ENCODE measurements at places on chromosomes 3 and 15. TPM values are rescaled to one million over a fixed set of nuclear protein-coding genes. Genes with fewer than 3 reads are reported as not detected.

Gene ERC2
- total RNA-seq: not detected

- no peak for DNase-seq
- no peak overlapping the region for H3K27ac ChIP-seq
- H3K4me1 ChIP-seq: no peaks in the 10 kb centered on the region
- no peaks in the 10 kb centered on the region for H3K27me3 ChIP-seq
- no peak overlapping the region for H3K4me3 ChIP-seq
Observed at GRCh38 chr3:11735638-11736037, 91.9 kb upstream of the VGLL4 start.

- H3K27me3 ChIP-seq: peaks cover 10% of the 10 kb centered on the region
- DNase-seq: no peak
- H3K4me3 ChIP-seq: no peak overlapping the region
- no peak overlapping the region for H3K27ac ChIP-seq
- H3K36me3 ChIP-seq: no peaks in the 10 kb centered on the region
Observed at GRCh38 chr3:151351219-151351618, 21.9 kb upstream of the P2RY13 start.

- H3K4me1 ChIP-seq: no peaks in the 10 kb centered on the region
- H3K27me3 ChIP-seq: peaks cover 61% of the 10 kb centered on the region
- DNase-seq: no peak
- H3K4me3 ChIP-seq: no peak overlapping the region
Observed at GRCh38 chr15:96346409-96346970, 16.0 kb downstream of the NR2F2 start.

- H3K4me1 ChIP-seq: no peaks in the 10 kb centered on the region
- no peak overlapping the region for H3K27ac ChIP-seq
- no peaks in the 10 kb centered on the region for H3K36me3 ChIP-seq
- no peak overlapping the region for H3K4me3 ChIP-seq
Observed at GRCh38 chr3:78204977-78205376, 1165.1 kb downstream of the ROBO2 start.

GRCh38 chr3:81884791-81885190 lies 123.3 kb upstream of the GBE1 start:
- no peak overlapping the region for H3K4me3 ChIP-seq
- H3K4me1 ChIP-seq: no peaks in the 10 kb centered on the region
- H3K36me3 ChIP-seq: no peaks in the 10 kb centered on the region
- no peak overlapping the region for H3K27ac ChIP-seq
- no peak for DNase-seq
- no peaks in the 10 kb centered on the region for H3K27me3 ChIP-seq

- no peak for DNase-seq
- no peaks in the 10 kb centered on the region for H3K4me1 ChIP-seq
- H3K27ac ChIP-seq: no peak overlapping the region
- H3K36me3 ChIP-seq: no peaks in the 10 kb centered on the region
Observed at GRCh38 chr15:96582473-96582872, 252.0 kb downstream of the NR2F2 start.

GRCh38 chr3:99950921-99951320 lies 133.3 kb downstream of the CMSS1 start:
- H3K27ac ChIP-seq: no peak overlapping the region
- H3K36me3 ChIP-seq: no peaks in the 10 kb centered on the region
- no peaks in the 10 kb centered on the region for H3K27me3 ChIP-seq

DNA sequence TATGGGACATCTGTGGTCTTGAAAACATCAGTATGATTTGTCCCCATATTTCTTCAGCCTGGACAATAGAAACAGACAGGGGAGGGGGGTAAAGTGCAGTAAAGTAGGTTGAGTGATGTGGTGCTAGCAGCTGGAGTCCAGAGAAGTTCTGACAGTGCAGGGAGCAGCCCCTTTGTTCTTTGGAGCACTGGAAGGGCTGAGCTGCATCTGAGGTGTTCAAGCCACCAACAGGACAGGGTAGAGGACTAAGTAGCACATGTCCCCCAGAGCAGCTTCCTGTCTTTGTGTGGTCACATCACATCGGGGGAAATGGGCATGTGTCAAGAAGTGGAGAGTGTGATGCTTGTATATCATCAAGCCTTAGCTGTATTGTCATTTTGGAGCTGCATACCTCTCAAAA lies 12.1 kb downstream of the MRPS22 start:
- no peaks in the 10 kb centered on the region for H3K4me1 ChIP-seq
- H3K27ac ChIP-seq: no peak overlapping the region
- peaks cover 98% of the 10 kb centered on the region for H3K36me3 ChIP-seq

GRCh38 chr15:67011617-67012005 lies 53.8 kb upstream of the SMAD3 start:
- no peaks in the 10 kb centered on the region for H3K36me3 ChIP-seq
- H3K4me1 ChIP-seq: no peaks in the 10 kb centered on the region
- H3K27ac ChIP-seq: no peak overlapping the region
- DNase-seq: no peak

GRCh38 chr3:77919244-77919643 lies 879.3 kb downstream of the ROBO2 start:
- H3K27me3 ChIP-seq: no peaks in the 10 kb centered on the region
- no peak for DNase-seq
- H3K4me1 ChIP-seq: no peaks in the 10 kb centered on the region
- H3K36me3 ChIP-seq: no peaks in the 10 kb centered on the region
- H3K4me3 ChIP-seq: no peak overlapping the region

Gene SLC38A3
- total RNA-seq: not detected

Gene SELENOS
- total RNA-seq: 32.3 TPM

Gene SIAH2
- total RNA-seq: 61.4 TPM

- no peak for DNase-seq
- no peaks in the 10 kb centered on the region for H3K36me3 ChIP-seq
- H3K4me1 ChIP-seq: no peaks in the 10 kb centered on the region
- no peaks in the 10 kb centered on the region for H3K27me3 ChIP-seq
- H3K27ac ChIP-seq: no peak overlapping the region
Observed at GRCh38 chr15:38810686-38811085, 246.1 kb upstream of the RASGRP1 start.

DNA sequence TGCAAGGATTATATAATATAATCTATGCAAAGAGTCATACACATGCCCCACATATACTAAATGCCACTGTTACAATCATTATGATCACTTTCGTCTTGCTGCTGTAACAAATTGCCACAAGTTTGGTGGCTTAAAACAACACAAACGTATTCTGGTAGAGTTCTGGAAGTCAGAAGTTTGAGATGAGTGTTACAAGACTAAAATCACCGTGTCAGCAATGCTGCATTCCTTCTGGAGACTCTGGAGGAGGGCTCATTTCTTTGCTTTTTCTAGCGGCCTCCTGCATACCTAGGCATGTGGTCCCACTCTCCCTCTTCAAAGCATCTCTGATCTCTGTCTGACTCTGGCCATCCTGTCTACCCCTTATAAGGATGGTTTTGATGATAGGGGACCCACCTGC lies 1.4 kb upstream of the CCDC174 start:
- peaks cover 8% of the 10 kb centered on the region for H3K36me3 ChIP-seq
- H3K4me3 ChIP-seq: peak overlapping the region; percentile 58
- H3K27me3 ChIP-seq: no peaks in the 10 kb centered on the region
- H3K27ac ChIP-seq: no peak overlapping the region

Gene ITIH1
- total RNA-seq: not detected

Gene ZMAT3
- 18.1 TPM for total RNA-seq

DNA sequence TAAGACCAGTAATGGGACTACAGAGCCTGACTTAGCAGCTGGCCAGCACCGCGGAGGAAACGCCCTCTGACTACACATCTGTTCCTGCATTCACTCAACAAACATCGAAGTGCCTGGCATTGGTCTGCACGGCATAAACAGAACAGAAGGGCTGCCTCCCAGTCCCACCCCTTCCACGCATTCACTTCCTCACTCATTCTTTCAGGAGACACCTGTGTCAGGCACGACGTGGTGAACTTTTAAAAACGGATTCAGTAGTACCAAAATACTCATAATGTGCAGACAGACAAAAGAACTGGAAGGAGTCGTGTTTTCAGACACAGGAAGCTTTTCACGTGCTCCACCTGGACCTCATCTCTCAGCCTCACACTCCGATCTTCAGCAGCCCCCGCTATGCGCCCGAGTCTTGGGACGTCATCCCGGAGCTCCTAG lies 123.3 kb downstream of the XXYLT1 start:
- H3K4me3 ChIP-seq: peak overlapping the region; percentile 82
- peaks cover 36% of the 10 kb centered on the region for H3K4me1 ChIP-seq
- H3K36me3 ChIP-seq: no peaks in the 10 kb centered on the region
- peak; percentile 88 for DNase-seq

DNA sequence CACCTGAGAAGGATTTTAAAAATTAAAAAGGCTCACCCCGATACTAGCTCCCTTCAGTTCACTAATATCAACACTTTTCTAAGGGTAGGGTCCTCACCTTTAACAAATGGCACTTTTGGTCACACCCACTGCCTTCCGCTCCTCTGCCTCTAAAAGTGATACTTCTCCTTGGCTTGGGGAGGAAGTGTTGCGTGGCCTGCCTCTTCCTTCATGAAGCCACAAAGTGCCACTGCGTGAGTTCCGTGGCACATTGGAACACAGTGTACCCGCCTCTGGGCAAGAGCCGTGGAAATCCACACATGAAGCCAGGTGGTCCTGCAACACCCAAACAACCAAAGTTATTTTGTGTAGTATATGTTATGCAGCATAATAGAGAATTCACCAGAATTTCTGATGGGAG lies 3.9 kb downstream of the B4GALT4 start:
- DNase-seq: no peak
- H3K4me3 ChIP-seq: no peak overlapping the region
- H3K27ac ChIP-seq: no peak overlapping the region
- H3K4me1 ChIP-seq: peaks cover 39% of the 10 kb centered on the region

DNA sequence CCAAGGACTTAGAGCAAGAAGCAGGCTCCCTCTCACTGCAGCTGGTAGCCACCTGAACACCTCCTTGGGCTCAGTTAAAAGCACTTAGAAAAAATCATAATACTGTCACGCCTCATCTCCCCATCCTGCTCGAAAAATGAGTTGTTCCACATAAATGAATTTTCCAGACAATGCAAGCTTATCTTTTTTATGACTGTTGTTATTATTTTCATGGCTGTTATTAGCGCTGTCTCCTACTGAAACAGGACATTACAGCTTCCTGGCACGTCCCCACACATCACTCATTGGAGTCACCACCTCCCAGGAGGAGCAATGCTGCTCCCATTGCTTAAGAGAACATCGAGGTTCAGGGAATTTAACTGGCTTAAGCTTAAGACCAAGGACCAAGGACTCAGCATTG lies 26.5 kb downstream of the CCDC33 start:
- no peaks in the 10 kb centered on the region for H3K36me3 ChIP-seq
- no peak for DNase-seq
- no peak overlapping the region for H3K4me3 ChIP-seq
- no peak overlapping the region for H3K27ac ChIP-seq
- H3K4me1 ChIP-seq: no peaks in the 10 kb centered on the region
- H3K27me3 ChIP-seq: peaks cover 4% of the 10 kb centered on the region

- no peak for DNase-seq
- H3K4me1 ChIP-seq: no peaks in the 10 kb centered on the region
- no peak overlapping the region for H3K27ac ChIP-seq
- no peak overlapping the region for H3K4me3 ChIP-seq
Observed at GRCh38 chr15:33393546-33393945, 82.8 kb downstream of the RYR3 start.

Gene RSL24D1
- 121 TPM for total RNA-seq

Gene PLA2G4E
- total RNA-seq: not detected

Gene LRRC31
- not detected for total RNA-seq

- no peak for DNase-seq
- no peak overlapping the region for H3K4me3 ChIP-seq
- H3K27ac ChIP-seq: no peak overlapping the region
Observed at GRCh38 chr15:40239693-40240618, 1.1 kb downstream of the PAK6 start.

DNA sequence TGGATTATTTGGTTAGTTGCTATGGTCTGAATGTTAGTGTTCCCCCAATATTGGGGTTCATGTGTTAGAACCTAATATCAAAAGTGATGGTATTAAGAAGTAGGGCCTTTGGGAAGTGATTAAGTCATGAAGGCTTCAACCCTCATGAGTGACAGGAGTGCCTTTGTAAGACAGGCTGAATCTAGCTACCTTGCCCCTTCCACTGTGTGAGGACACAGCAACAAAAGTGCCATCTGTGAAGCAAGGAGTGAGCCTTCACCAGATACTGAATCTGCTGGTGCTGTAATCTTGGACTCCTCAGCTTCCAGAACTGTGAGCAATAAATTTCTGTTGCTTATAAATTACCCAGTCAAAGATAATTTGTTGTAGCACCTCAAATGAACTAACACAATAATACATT lies 22.6 kb upstream of the SATB1 start:
- no peak overlapping the region for H3K27ac ChIP-seq
- peaks cover 14% of the 10 kb centered on the region for H3K27me3 ChIP-seq
- no peak overlapping the region for H3K4me3 ChIP-seq
- peaks cover 22% of the 10 kb centered on the region for H3K4me1 ChIP-seq

Gene AADACL2
- total RNA-seq: not detected

DNA sequence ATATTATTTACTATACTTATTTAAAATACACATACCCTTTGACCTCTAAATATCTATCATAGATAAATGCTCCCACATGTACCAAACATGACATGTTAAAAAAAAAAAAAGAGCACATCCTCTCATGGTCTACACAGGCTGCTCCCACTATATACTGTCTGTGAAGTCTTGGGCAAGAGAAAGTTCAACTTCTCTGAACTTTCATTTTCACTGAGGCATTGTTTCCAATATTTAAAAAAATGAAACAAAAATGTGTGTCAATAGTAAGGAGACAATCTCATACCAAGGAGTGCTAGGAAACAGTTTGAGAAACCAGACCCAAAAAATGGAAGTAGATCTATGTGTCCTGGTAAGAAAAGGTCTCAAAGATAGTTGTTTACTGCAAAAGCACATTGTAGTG lies 29.3 kb downstream of the SLC4A7 start:
- H3K4me1 ChIP-seq: peaks cover 32% of the 10 kb centered on the region
- no peaks in the 10 kb centered on the region for H3K27me3 ChIP-seq
- H3K4me3 ChIP-seq: peak overlapping the region; percentile 46
- H3K27ac ChIP-seq: no peak overlapping the region
- peaks cover 3% of the 10 kb centered on the region for H3K36me3 ChIP-seq

Gene GOLGA8M
- total RNA-seq: 1.1 TPM

DNA sequence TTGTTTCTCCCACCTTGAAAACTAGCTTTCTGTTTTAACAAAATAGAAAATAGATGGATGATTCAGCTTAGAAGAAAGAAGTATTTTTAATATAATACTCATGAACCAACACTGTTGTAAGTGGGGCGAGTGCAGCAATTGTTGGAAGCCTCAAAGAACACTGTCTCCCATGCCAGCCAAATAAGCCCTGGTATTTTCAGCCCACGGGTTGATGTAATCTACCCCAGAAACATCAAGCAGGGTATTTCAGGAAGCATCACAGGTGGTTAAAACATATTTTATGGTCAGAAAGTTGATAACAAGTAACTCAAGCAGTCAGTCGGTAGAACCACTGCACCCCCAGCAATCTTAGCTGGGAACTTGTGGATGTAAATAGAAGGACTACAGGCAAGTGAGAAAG lies 115.9 kb downstream of the SV2B start:
- no peaks in the 10 kb centered on the region for H3K36me3 ChIP-seq
- peaks cover 5% of the 10 kb centered on the region for H3K27me3 ChIP-seq
- no peak overlapping the region for H3K27ac ChIP-seq
- DNase-seq: no peak
- no peaks in the 10 kb centered on the region for H3K4me1 ChIP-seq
- no peak overlapping the region for H3K4me3 ChIP-seq

Gene GRM7
- not detected for total RNA-seq

Data from CD4-positive, CD25-positive, alpha-beta regulatory T cell (primary cell).